ENCODE measurements at places on chromosomes 12 and 14.

DNA sequence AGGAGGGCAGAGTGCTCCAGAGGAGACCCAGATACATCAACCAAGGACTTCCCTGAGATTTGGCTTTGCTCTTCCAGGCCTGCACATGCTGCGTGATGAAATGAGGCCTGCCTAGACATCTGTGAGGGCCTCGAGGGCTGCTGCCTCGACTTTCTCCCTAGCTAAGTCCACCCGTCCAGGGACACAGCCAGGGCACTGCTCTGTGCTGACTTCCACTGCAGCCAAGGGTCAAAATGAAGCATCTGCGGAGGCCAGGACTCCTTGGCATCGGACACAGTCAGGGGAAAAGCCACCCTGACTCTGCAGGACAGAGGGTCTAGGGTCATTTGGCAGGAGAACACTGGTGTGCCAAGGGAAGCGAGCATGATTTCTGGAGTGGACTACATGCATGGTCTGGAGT, 10.7 kb downstream of the SLC25A47 start:
- DNase-seq: no peak

- peak; percentile 50 for DNase-seq
Measured at GRCh38 chr14:62957562-62957961, 87.7 kb downstream of the KCNH5 start.

GRCh38 chr14:21711360-21711961, 37.8 kb upstream of the OR4E1 start:
- DNase-seq: peak; percentile 62

GRCh38 chr12:25764409-25764808, 194.1 kb upstream of the RASSF8 start:
- peak; percentile 36 for DNase-seq

DNA sequence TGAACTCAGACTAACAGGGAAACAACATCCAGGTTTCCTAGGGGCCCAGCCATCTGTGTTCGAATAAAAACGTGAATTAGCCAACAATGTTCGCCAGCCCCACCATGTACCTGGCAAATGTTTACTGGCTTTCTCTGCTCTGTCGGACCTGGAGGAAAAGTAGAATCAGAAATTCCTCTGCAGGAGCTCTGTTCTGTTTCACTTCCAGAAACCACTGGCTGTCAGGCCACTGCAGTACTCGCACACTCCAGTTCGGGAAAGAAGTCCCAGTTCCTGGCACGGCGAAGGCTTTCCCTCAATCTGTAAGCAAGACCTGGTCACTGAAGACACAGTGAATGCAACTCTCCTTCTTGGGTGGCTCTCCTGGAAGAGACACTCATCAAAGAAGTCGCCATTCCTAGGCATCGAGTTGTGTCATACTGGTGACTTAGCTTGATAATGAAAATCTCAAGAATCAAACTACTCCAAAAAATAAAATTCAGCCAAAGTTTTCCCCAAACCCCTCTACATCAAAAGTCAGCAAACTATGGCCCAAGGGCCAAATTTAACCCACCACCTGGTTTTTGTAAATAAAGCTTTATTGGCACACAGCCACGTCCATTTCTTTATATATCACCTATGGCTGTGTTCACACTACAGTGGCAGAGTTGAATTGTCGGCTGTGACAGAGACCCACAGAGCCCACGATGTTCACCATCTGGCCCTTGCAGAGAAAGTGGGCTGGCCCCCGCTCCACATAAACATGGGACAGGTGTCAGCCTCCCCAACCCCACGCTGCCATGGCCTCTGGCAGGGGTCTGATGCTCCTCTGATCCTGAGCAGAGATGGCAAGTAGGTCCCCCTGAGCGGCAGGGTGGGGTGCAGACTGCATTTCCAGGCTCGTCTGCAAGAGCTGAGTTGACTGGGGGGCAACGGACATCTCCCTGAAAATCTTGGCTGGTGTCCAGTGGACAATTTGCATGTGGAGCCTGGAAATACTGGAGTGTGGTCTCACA, 189.2 kb upstream of the DIO3 start:
- DNase-seq: no peak

GRCh38 chr14:74834692-74835392, 41.1 kb downstream of the PROX2 start:
- DNase-seq: peak; percentile 18

- peak; percentile 30 for DNase-seq
Measured at GRCh38 chr14:54768501-54769129, 134.0 kb downstream of the GCH1 start.

GRCh38 chr14:23513818-23514643, 37.5 kb downstream of the ZFHX2 start:
- no peak for DNase-seq

DNA sequence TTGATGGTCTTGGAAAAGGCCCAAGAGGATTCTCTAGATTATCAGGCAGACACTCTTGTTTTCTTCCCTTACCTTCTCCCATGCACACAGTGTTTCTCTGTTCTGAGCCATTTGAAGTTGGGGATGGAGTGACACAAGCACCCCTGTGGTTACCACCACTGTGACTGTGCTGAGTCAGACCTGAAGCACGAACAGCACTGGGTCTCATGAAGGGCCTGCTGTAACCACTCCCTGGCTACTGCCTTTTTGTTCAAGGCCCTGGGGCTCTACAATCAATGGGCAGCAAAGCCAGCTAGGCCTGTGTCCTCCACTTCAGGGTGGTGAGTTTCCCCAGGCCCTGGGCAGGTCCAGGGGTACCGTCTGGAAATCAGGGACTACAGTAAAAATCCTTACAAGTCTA, 65.5 kb downstream of the TSPAN8 start:
- DNase-seq: no peak

DNA sequence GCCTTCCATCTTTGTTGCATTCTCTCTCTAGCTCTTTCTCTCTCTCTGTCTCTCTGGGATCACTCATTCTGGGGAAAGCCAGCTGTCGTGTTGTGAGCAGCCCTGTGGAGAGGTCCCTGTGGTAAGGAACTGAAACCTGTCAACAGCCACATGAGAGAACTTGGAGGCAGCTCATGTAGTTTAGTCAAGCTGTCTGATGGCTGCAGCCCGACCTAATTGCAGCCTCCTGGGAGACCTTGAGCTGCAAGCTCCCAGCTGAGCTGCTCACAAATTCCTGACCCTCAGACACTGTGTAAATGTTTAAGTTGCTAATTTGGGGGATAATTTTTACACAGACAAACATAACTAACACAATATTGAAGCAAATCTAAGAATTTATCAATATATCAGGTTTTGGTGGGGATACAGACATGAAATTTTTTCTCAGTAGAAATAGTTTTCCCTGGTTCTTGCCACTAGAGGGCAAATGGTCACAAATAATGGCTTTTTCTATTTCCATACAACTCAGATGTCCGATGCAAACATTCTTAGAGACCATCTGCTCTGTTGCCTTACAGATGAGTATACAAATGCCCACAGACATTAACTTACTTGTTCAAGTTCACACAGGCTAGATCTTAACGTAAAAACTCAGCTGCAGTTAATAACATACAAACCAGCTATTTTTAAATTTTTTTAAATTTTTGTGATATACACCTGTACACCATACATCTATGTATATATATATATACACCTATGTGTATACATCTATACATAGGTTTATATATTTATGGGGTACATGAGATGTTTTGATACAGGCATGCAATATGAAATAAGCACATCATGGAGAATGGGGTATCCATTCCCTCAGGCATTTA, 15.5 kb upstream of the KRR1 start:
- DNase-seq: peak; percentile 72

DNA sequence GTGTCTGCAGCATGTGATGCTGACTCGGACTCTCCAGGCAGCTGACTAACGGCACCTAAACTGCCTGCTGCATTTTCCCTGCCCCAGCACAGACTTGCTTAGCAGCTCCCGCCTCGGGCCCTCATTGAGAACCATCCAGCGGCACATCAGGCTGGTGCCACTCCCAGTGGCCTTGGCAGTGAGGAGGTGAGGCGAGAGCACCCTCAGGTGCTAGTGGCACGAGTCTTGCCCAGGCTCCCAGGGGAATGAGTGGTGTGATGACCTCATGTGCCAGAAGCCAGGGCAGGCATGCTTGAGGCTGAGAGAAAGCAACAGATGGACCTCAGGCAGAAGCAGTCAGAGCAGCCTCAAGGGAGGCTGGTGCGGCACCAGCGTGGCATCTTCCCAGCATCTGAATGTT, 60.2 kb downstream of the PRKCH start:
- DNase-seq: no peak

DNA sequence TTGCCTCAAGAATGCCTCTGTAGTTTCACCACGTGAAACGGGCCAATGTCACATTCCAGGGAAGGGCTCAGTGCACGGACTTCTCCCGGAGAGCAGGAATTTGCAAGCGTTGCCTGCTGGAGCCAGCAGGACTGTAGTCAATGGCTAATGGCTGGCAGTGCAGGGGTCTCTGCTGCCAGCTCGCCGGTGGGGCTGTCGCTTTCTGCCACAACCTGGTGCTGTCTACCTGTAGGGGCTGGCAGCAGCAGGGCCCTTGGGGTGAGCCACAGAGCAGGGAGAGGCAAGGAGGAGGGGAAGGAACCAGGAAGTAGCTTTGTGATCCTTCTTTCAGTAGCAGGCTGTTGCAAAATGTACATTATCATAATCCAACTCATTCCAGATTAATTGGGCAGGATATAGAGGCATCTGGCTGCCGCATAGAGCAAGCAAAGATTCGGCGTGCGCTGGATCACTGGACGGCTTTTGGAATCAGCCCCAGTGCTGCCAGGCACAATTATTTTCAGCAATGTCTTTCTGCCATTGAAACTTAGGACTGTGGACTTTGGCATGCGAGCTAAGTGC, 114.1 kb downstream of the PAPOLA start:
- DNase-seq: no peak

DNA sequence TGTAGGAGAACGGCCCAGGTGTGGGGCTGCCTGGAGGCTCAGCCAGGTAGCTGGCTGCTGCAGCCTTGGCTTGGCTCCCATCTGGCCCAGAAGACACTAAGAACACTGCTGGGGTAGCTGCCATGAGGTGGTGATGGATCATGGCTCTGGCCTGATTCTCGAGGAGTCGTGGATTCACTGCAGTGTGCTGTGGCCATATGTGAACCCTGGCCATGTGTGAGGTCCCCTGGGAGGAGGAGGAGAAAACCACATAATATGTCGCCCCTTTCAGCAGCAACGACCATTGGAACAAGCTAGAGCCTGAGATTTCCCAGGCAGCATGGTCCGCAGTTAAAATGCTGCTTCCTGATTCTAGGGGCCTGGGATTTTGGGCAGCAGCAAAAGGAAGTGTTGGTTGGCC, 4.0 kb upstream of the PRMT8 start:
- DNase-seq: no peak

- DNase-seq: peak; percentile 86
Measured at GRCh38 chr12:53006810-53007309, 604 bp downstream of the EIF4B start.

DNA sequence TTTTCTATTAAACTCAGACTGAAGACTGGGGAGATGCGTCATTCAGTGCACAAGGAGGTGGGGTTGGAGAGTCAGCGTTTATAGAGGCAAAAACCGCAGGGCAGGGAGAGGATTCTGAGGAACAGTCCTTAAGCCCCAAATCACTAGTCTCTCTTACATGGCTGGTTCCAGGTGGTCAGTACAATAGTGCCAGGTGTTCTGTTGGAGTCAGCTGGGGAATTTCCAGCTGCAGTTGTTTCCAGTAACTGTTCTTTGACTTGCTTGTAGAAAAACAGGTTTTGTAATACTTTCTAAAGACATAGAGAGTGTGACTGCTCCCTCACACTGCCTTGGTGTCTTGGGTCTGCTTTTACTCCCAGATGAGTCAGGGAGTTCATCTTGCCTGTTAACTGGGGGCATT, 192.2 kb downstream of the TMTC3 start:
- peak; percentile 84 for DNase-seq

DNA sequence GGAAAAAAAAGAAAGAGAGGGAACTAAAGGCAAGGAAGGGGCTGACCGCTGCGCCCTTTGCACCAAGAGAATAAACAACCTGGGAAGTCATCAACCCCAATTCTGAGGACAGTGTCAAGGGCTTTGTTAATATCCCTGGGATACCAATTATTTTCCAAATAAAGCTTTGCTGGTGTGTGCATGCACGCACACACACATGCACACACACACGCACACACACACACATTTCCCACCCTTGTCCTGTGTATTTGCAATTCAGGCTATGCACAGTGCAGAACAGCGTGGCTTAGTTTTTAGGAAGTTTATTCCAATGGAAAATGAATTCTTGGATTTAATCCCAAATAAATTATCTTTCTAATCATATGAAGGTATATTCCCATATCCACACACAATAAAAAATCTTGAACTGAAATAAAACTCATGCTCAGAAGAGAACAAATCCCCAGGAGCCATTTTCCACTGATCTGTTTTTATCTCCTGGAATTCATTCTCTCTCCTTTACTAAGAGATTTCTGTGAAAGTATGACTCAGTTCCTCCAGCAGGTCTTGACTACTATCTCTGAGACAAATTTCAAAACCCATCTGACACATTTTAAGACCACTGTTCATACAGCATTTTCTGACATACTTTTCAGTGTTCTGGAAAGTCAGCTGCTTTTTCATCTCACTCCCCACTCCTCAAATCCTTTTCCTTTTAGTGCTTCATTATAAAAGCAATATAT, 334.4 kb upstream of the ATP2B1 start:
- DNase-seq: peak; percentile 81

- DNase-seq: peak; percentile 94
Measured at GRCh38 chr12:50572287-50572686, 67.5 kb downstream of the DIP2B start.

DNA sequence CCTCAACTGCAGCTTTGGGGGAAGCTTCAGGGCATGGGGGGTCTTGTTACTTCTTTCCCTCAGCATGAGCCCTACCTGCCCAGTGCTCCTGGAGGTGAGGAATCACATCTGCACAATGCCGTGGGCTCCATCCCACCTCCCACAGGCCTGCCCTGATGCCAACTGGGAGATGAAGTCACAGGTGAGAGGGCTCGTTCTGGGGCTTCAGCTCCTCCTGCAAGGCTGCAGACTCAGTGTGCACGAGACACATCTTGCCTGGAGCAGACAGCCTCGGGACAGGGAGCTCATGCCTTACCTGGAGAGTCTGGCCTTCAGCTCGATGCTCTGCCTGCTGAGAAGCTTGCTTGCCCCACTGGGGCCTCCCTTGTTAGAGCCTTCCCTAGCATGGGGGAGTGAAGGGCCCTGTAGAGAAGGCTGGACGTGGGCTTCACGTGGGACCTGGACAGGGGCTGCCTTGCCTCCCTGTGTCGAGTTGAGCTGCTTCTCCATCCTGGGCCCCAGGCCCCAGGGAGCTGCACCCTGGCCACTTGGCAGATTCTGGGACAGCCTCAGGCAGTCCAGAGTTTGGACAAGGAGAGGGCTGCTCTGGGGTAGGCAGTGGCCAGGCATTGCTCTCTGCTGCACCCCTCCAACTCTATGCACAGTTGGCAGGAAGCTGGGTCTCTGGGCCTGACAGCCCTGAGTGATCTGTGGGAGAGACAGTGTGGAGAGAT, 171.4 kb downstream of the KIF26A start:
- DNase-seq: no peak

DNA sequence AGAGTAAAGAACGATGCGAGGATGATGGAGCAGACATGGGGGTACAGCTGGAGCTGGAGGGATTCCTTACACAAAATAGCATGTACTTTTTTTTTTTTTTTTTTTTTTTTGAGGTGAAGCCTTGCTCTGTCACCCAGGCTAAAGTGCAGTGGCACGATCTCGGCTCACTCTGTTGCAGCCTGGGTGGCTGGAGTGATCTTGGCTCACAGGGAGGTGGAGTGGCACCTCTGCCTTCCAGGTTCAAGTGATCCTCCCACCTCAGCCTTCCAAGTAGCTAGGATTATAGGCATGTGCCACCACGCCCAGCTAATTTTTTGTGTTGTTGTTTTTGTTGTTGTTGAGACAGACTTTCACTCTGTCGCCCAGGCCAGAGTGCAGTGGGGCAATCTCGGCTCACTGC, 5.1 kb upstream of the RASAL1 start:
- DNase-seq: no peak

- DNase-seq: peak; percentile 96
Measured at GRCh38 chr12:40226705-40227104, 1.9 kb downstream of the LRRK2 start.

- DNase-seq: no peak
Measured at GRCh38 chr12:98173773-98174427, 341.5 kb upstream of the TMPO start.

Data from GM23248 (cell line).